Immature natural killer cell (primary cell): ENCODE measurements at places on chromosomes 1 and 21. TPM values are rescaled to one million over a fixed set of nuclear protein-coding genes. Genes with fewer than 3 reads are reported as not detected.
A peak's percentile ranks its signal among the peaks of the same experiment; 100 is the strongest.

Gene CNKSR1
- polyA plus RNA-seq, result not detected

- DNase-seq, result no peak
Measured at GRCh38 chr1:17539118-17539476, 401 bp upstream of the ARHGEF10L start.

- DNase-seq, result no peak
Measured at GRCh38 chr1:206578978-206579374, 33.3 kb downstream of the EIF2D start.

- no peak for DNase-seq
Measured at GRCh38 chr1:1873186-1873585, 17.7 kb downstream of the GNB1 start.

GRCh38 chr1:145849356-145850160 is 4.1 kb downstream of the NUDT17 start:
- DNase-seq, result no peak

- DNase-seq, result no peak
Measured at GRCh38 chr1:76481672-76482071, 385.6 kb upstream of the ST6GALNAC5 start.

DNA sequence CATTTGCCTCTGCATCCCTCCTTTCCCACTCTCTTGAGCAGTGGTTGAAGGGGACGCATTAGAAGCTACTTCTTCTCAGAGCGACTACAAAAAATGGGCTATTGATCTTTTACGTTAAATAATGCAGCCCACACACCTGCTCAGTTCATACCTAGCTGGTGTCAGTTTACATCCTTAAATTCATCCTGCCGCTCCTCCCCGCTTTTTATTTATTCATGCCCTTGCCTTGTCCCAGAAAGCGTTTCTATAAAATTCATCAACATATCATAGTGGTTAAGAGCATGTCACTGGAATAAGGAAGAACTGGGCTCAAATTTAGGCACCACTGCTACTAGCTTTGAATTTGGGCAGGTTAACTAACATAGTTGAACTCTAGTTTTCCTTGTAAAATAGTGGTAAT is 66.0 kb upstream of the TINAGL1 start:
- no peak for DNase-seq

Gene CELA2A
- polyA plus RNA-seq, result not detected

DNA sequence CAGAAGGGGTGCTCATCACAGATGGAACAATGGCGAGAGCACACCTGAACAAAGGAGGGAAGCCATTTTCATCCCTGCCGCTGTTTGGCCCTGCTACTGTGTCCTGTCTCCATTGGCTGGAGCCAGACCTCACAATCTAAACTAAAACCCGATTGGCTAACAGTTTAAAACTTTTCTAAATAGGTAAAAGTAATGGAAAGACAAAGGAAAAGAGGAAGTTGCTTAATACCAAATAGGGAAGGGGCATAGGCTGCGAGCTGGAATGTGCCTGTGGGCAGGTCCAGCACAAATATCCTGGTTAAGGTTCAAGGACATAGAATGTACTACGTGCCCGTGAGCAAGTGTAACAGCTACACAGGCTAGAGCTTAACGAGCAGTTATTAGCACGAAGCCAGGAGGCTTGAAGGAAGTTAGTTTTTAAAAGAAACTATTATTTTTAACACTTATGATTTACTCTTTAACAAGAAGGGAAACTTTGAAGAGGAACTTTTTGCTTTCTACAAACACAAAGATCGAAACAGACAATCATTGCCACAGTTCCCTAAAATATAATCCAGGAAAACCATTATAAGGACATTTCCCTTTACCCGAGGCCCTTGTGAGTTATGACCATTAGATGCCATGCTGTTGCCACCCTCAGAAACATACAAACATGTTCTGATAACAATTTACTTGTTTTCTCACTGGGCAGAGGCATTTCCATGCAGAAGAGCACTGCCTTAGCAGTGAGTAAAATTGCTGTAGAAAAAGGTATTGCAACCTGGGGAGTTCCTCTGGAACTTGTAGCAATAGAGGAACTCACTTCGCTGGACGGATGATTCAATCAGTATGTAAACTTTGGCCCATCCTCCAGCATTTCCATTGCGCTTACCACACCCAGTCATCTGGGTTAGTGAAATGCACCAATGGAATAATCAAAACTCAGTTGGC is 4.8 kb upstream of the PTTG1IP start:
- no peak for DNase-seq

- no peak for DNase-seq
Measured at GRCh38 chr1:226593541-226593940, 45.0 kb downstream of the STUM start.

GRCh38 chr1:4032571-4032970 is 132.5 kb upstream of the C1orf174 start:
- no peak for DNase-seq

Gene DMRTA2
- polyA plus RNA-seq, result not detected

Gene ANGPTL3
- not detected for polyA plus RNA-seq

Gene PARS2
- polyA plus RNA-seq, result 4.0 TPM

- no peak for DNase-seq
Measured at GRCh38 chr1:153849487-153850185, 73.1 kb downstream of the GATAD2B start.

DNA sequence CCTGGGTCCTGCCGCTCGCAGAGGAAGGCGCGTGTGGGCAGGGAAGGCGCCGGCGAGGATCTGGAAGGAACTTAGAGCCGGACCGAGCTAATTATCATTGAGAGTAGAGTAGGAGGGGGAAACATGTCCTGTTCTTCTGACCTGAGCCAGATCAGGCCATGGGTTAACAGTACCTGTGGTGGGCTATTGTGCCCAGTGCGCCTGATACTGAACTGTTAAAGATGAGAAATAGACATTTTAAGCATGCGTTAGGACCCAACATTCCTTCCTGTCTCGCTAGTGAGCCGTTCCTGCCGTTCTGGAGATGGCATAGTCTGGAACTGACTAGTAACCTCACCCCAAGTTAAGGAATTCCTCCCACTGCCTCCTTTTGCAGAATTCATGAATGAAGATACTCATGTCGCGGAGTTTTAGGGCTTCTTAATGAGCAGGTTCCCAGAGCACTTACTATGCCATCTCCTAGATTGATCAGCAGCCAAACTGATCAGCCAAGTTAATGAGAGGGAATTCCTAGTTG is 870 bp downstream of the STRIP1 start:
- no peak for DNase-seq

- no peak for DNase-seq
Measured at GRCh38 chr1:108663074-108663473, 2.2 kb upstream of the HENMT1 start.

DNA sequence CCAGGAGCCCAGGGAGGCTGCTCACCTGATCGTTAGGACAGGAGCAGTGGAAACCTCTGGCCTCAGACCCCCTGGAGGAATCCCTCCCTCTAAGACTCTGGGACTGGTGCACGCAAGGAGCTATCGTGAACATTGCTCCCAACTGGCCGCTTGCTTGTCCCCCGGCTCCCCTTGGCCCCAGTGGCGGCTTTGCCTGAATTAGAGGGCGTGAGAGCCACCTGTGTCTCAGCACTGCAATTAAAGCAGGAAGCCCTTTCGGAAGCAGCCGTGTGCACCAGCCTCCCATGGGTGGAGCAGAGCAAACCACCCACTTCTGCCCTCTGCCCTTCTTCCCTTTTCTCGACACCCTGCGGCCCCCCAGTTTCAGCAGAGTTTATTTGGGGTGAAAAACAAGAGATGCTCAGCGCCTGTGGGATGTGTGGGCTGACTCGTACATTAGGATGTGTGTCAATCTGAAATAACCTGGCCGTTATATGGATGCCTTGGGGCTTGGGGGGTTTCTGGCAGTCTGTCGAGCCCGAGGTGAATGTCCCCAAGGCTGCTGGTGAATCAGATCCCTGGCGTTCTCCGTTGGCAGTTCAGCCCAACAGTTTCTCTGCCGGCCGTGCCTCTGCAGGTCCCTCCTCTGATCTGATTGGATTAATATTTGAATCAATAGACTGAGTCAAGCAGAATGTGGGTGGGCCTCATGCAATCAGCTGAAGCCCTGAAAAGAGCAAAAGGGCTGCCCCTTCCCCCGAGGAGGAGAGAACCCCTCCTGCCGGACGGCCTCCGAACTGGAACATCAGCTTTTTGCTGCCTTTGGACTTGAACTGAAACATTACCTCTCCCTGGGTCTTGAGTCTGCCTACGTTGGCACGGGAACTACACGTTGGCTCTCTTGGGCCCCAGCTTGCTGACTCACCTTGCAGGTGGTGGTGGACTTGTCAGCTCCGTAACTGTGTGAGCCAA is 7.3 kb upstream of the UMODL1 start:
- no peak for DNase-seq

Gene ZBTB8OS
- 71.3 TPM for polyA plus RNA-seq

- DNase-seq, result peak; percentile 83
Measured at GRCh38 chr1:154324669-154325582, at the start of gene ATP8B2. ATP8B2 (plus strand) TSS chr1:154325525; CDS start chr1:154328142, 2,617 bp downstream.

Gene GNG4
- polyA plus RNA-seq, result not detected

Gene TEDDM1
- not detected for polyA plus RNA-seq

DNA sequence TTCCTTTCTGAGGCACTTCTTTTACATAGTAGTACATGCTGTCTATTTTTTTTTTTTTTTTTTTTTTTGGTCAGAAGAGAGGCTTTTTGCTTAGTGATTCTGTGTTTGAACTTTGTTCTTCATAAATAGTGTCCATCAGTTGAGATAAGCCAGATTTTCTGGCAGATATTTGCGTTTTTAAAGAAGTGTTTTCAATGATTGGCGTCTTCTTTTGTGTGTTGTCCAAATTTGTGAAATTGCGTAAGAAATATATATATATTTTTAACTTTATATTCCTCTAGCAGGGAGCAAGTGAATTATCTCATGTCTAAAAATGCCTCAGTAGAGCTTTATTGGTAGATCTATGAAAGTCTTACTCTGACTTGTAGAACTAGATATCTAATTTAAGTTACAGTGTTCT is 28.3 kb downstream of the NEK7 start:
- no peak for DNase-seq

Gene MTX1
- polyA plus RNA-seq, result 62.6 TPM

Gene CLDN19
- polyA plus RNA-seq, result not detected

DNA sequence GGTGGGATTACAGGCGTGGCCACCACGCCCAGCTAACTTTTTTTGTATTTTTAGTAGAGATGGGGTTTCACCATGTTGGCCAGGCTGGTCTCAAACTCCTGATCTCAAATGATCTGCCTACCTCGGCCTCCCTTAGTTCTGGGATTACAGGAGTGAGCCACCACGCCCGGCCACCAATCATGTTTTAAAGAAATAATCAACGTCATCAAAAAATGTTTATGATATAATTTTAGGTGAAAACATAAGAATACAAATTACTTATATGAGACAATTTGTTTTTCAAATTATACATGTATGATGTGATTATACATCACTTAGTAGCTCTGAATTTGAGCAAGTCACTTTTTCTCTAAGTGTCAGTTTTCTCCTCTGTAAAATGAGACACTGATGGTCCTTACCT is 31.6 kb upstream of the SSBP3 start:
- no peak for DNase-seq

- no peak for DNase-seq
Measured at GRCh38 chr1:155983191-155984024, 5.1 kb upstream of the ARHGEF2 start.

Gene RHBG
- polyA plus RNA-seq, result not detected

DNA sequence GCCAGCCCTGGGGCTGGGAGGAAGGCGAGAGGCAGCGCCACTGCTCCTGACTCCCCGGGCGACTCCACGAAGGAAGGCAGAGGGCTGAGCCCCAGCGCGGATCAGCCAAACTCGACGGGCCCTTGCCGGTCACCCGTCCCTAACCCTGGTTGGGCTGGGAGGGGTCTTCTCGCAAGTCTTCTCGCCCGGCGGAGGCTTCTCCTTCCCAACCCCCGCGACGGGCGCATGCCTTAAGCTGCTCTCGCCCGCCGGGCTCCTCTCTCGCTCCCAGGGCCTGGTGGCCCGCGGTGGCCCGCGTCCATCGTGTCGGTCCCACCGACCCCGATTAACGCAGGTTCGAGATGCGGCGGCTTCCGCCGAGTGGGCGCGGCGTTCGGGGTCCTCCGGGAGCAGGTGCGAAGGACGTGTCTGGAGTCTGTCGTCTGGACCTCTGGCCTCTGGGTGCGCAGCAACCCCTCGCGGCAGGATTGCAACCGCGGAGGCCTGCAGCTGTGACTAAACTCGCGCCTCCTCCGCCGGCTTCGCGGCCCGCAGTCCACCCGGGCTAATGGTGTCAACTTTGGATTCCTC is 29.0 kb upstream of the PPM1J start:
- no peak for DNase-seq

DNA sequence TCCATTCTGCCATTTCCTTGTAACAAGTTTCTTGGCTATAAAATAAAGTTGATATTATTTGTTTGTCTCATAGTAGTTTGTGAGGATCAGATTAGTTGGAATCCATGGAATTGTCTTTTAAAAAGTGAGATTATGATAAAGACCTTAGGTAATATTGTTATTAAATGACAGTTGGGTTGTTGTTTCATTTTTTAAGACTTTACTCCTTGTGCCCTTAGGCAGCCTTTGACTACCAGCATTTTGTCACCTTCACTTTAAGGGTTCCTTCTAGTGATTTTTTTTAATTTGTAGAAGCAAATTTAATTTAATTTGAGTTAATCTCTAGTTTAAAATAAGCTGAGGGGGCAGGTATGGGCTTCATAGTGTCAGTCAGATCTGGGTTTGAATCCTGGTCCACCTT is 84.6 kb upstream of the ZNF326 start:
- DNase-seq, result no peak
